ENCODE measurements at places on chromosomes 13 and 19. TPM values are rescaled to one million over a fixed set of nuclear protein-coding genes. Genes with fewer than 3 reads are reported as not detected.

DNA sequence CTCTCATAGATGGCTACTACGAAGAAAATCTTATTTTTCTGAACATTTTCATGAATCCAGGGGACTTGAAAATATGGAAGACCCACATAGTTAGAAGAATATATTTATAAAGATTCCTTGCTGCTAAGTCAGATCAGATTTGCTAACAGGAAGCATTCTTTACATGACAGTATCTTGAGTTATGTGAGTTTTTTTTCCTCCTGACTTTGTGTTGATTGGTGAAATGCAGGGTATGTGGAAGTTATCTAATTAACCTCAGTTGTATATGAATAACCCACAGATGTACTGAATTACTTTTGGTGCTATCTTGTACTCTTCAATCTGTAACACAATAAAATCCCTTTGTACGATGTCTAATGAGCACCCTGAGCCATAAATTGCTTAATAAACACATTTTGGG, 53.8 kb downstream of the ESD start:
- no peak for DNase-seq

DNA sequence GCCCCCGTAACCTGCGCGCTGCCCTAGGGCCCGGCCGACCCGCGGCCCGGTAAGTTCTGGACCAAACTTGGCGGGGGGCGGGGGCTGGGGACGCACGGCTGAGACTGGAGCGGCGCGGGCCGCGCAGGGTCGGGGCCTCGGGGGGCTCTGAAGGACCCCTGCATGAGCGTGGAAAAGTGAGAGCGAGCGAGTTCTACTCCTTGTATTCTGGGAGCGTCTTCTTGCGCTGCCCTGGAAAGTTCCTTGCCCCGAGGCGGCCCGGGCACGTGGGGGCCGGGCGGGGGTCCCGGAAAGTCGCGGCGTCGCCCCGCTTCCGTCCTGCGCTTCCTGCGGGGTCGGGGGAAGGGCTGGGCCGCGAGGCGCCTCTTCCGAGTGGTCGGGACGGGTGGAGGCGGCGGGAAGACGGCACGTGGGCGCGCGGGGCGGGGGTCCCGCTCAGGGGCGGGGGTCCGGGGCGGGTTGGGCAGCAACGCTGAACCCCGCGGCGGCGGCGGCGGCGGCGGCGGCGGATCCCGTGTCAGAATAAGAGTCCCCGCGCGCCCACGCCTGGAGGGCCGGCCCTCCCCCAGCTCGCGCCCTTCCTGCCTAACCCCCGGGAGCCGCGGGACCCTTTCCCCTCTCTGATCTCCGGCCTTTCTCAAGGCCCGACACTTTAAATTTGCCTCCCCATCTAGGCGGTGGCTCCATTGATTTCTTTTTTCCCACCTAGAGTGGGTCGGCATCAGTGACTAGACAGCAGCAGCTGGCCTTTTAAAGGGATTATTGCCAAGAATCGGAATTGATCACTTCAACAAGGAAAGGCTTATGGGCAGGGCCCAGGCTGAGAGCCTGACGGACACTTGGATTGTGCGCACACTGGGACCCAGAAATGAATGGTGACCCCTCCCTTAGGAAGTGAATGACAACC, 749 bp downstream of the GATAD2A start:
- DNase-seq, result no peak

DNA sequence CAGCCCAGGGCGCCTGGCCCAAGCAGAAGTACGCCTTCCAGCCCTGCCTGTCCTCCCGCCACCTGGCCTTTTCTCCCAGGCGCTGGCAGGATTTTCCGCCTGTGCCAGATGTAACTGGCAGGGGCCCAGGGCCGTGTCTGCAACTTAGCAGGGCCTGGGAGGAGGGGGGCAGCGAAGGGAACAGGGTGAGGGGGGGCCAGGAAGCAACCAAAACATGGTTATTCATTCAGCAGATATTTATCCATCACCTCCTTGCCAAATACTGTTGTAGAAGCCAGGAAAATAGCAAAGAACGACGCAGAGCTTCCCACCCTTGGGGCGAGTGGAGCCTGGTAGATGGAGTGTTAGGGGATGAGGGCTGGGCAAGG, 5.6 kb downstream of the TLE6 start:
- DNase-seq, result no peak

The NLRP9 gene
- not detected for total RNA-seq

GRCh38 chr19:48695743-48696352, at the start of gene FUT2:
TSS of gene FUT2 (plus strand) at chr19:48695971. CDS start at chr19:48702957, 6,986 bp downstream.
- DNase-seq, result no peak

The PIP5K1C gene
- total RNA-seq, result 6.2 TPM

- DNase-seq, result no peak
Observed at GRCh38 chr19:23949611-23950010, 34.9 kb downstream of the ZNF726 start.

The LRP3 gene
- total RNA-seq, result 9.9 TPM

DNA sequence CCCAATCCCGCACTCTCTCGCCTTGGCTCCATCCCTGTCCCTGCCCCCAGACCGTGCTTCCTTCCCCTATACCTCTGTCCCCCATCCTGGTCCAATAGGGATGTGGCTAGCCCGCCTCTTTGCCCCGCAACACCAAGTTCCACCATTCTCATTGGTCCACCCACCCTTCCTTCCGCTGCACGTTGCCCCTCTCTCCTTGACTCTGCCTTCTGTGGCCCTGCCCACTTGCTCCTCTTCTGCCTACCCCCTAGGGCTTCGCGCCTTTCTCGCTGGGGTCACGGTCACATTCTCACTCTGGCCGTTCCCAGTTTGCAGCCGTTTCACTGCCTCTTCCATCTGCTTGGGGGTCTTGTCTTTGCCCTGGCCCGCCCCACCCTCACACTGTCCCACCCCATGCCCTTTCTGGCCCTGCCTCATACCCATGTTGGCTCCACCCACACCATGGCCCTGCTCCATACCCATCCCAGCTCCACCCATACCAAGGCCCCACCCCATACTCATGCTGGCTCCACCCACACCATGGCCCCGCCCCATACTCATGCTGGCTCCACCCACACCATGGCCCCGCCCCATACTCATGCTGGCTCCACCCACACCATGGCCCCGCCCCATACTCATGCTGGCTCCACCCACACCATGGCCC, 4.5 kb upstream of the ARHGAP45 start:
- DNase-seq, result no peak

- DNase-seq, result no peak
Observed at GRCh38 chr19:993361-993830, 6.8 kb upstream of the GRIN3B start.
